ENCODE measurements at places on chromosomes 3 and 15. TPM values are rescaled to one million over a fixed set of nuclear protein-coding genes. Genes with fewer than 3 reads are reported as not detected.

- DNase-seq: no peak
These were observed 930.6 kb upstream of the SEMA6D start for GRCh38 chr15:46786590-46787285.

GRCh38 chr15:89863918-89864317, 29.9 kb downstream of the AP3S2 start:
- no peak for DNase-seq

DNA sequence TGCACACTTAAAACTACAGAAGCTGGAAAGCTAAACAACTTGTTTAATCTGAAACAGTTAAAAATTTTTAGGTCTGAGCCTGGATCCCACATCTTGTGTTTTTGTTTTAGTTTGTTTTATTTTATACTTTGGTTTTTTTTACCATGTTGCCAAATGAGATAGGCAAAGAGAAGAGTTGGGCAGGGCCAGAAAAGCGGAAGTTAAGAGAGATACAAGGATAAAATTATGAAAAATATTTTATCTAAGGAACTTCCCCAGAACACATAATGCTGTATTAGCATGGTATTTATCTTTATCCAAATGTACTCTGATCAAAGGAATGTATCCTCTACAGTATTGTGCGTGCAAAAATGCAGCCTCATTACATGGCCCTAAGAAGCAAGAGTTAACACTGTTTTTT, 50.7 kb downstream of the PROS1 start:
- DNase-seq: no peak

GRCh38 chr15:87753539-87753938, 503.0 kb downstream of the NTRK3 start:
- no peak for DNase-seq

GRCh38 chr15:93088981-93089726, at the start of gene RGMA:
TSS of gene RGMA (minus strand) at chr15:93089211. CDS start at chr15:93088932, 279 bp downstream.
- no peak for DNase-seq

DNA sequence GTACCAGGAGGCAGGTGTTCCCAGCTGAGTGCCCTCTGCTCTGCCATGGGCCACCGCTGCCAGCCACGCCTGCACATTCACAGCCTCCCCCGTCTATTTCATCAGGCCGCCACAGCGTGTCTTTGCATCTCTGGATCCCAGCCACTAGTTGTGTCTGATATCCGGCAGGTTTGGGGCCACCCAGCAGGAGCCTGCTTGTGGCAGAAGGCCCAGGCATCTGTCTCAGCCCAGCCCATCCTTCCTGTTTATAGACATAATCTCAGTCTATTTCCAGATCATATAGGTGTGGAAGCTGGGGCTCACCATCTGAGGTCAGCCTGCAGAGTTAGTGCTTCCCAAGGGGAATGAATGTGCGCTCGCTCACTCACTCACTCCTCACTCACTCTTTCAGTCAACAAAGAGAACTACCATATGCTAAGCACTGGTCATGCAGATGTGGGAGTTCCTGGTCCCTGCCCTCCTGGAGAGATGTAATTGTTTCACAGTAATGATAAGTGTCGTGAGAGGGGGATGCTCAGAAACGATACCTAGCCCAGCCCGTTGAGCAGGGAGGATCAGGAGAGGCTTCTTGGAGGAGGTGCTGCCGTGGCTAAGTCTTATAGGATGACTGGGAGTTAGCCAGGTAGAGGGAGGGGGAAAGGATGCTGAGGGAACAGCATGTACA, 60.6 kb downstream of the FGD5 start:
- peak; percentile 57 for DNase-seq

DNA sequence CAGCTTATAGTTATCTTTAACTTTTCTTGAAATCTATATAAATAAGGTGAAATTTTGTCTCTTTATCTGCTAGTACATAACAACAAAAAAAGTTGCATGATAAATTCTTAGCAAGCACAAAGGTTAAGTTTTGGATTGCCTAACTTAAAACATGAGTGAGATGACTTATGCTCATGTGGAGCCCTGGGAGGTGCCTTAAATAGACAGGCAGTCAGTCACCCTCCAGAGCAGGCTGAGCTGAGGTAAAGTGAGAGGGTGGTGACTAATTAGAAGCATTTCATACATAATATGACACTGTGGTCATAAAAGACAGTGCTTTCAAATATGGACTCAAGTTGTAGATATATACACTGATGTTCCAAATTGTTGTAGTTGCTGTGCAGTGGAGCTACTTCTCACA, 14.6 kb upstream of the MME start:
- no peak for DNase-seq

DNA sequence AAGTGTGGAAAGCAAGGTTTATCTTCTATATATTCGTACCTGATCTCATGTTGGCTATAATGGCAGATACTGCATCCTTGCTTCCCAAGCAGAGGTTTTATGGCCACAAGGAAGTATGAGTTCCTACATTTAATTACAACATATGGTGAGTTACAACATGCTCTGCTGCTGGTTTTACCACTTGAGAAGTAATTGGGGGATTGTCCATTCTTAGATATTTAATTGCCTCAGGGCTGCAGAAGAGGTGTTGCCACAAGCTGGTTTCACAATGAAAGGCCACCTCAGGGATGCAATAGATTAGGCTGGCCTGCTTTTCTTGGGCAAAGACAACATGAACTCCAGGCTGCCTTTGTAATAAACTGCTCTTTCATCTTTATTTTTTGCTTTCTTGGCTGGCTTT, 48.6 kb downstream of the RAP2B start:
- no peak for DNase-seq

DNA sequence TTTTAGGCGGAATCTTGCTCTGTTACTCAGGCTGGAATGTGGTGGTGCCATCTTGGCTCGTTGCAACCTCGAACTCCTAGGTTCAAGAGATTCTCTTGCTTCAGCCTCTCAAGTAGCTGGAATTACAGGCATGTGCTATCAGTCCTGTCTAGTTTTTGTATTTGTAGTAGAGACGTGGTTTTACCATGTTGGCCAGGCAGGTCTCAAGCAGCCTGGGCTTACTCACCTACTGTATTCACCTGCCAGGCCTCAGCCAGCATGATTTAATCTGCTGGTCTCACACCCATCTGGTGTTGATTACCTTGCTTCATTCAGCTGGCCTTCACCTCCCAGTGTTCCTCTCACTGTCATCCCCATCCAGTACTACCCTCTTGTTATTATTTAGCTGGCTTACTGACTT, 102.0 kb downstream of the IL12A start:
- no peak for DNase-seq

DNA sequence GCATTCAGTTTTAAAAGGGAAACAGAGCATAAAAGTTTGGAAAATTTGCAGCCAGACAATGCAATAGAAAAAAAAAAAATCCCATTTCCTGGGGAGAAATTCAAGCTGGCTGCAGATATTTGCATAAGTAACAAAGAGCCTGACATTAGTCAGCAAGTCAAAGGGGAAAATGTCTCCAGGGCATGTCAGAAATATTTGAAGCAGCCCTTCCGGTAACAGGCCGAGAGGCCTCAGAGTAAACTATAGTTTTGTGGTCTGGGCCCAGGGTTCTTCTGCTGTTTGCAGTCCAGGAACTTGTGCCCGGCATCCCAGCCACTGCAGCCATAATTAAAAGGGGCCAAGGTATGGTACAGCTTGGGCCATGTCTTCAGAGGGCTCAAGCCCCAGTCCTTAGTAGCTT, 411.6 kb upstream of the BCHE start:
- DNase-seq: no peak

DNA sequence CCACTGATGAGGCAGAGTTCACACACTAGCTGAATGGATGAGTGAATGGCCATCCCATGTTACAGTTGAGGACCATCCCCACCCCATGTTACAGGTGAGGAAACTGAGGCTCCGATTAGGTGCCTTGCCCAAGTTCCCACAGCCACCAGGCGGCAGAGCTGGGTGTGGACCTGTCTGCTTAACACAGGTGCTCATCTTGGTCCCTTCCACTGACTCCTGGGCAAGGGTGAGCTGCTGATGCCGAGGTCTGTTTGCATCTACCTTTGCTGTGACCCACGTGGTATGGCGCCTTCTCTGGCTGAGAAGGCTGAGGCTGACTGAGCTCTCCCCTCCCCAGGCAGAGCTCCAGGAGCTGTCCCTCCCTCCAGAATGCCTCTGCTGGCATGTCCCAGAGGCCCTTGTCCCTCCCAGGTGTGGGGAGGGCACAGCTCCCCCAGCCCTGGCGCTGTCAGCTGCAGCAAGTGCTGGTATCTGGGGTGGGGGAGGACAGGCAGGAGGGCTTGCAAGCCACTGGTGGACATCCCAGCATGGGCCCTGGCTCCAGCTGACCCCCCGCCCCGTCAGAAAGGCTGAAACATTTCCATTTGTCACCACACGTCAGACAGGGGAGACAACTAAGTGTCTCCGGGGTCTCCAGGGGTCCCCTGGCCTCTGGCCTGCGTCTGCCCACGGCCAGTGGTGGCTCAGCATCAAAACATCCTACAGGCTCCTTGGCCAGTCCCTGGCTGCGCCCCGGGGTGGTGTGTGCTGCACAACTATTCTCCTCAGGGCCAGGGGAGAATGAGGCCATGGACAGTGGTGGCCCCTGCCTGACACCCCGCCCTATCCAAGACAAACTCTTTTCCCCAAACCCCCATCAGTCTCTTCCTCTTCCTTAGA, 105.4 kb downstream of the ADCY5 start:
- peak; percentile 85 for DNase-seq

DNA sequence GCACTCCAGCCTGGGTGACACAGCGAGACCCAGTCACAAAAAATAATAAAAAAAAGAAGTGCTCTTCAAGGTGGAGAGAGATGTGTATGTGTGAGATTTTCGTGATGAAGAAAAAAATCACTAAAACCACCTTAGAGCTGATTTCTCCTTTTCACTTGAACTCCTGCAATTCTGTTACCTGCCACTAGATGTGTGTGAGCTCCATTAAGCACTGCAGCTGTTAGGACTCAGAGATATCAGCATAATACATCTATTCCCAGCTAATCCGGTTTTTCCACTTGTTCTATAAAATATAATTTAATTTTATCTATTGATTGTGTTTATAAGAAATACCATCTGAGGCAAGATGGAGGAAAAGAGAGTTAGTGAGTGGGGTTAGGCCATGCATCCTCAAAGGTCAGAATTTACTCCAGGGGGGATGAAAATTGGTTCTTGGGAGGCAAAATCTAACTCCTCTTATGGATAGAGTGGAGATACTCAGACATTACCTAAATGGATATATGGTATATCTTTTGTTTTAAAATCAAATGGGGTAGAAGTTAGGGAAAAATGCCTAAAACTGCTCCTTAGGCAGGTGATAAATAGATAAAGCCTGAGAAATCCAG, 152.7 kb downstream of the IL20RB start:
- no peak for DNase-seq

GRCh38 chr15:55241186-55241585, 44.4 kb upstream of the RSL24D1 start:
- DNase-seq: no peak

DNA sequence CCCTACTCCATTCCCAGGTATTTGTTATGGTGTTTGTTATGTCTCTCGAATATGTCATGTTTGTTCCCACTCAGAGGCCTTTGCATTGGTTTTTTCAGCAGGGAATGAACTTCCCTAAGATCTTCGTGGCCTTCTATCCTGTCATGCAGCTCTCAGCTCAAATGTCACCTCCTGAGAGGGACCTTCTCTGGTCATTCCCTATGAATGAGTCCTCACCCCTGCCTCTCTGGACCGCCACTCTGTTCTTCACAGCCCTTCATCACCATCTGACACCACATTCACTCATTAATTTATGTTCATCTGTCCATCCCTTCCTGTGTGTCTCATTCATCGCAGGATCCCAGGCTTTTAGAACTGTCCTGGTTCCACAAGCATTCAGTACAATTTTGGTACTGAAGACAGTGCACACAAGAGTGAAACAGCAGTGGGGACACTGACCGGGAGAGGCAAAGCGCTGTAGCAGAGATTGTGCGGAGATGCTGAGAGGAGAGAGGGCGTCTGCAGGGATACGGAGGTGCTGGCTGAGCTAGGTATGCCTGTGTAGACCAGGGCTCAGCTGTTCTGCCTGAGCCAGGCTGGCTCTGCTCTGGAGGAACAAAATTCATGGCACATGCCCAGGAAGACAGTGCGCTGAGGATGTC, 132.3 kb downstream of the CHCHD6 start:
- DNase-seq: no peak

DNA sequence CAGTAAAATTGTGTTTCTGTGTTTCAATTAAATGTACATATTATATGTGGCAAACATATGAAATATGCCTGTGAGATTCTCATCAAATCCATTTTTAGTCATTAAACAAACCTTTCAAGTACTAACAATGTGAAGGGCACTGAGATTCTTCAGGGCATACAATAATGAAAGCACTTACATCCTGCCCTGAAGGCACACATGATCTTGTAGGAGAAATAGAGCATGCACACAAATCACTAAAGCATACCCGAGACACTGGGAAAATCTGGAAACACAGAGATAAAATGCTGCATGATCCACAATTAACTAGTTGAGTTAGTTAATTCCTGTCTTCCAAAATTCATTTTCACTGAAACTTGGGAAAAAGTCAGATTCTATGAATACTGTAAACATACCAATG, 810.5 kb upstream of the NECTIN3 start:
- no peak for DNase-seq

- DNase-seq: no peak
These were observed 290.4 kb upstream of the STT3B start for GRCh38 chr3:31242026-31242960.

DNA sequence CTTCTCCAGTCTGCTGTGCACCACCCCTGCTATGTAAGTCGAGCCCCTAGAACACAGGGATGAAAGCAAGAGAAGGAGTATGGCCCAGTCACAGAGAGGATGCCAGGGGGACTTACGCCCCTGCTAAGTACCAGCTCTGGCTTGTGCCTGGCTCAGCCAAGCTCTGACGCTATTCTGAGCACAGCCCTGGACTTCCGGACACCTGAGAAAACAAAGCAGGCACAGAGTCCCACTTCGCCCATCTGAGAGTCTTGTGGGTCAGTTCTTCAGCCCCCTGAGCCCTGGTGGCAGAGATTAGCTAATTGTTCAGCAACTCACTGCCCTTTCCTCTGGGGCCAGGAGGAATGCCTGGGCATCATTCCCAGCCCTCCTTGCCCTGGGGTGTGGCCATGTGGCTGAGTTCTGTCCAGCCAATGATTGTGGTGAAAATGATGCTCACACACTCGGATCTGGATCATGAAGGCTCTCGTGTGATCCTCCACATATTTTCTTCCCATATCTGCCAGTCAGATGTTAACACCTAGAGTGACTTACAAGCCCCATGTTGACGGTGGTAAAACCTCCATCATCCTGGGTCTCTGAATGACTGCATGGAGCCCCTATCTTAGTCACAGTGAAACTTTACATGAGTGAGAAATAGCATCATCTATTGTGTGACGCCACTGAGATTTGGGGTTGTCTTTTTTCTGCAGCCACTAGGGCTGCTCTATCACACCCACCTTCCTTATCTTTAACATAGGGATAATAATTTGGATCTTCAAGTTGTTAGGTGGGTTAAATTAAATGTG, 105.7 kb downstream of the TPRA1 start:
- no peak for DNase-seq

The C3orf20 gene
- not detected for total RNA-seq

The GOLGA8O gene
- 2.4 TPM for total RNA-seq

The C3orf49 gene
- total RNA-seq: not detected

The SSUH2 gene
- 0.62 TPM for total RNA-seq

The PLSCR4 gene
- 30.1 TPM for total RNA-seq

The RPL32 gene
- 1,089 TPM for total RNA-seq

The CLDN18 gene
- not detected for total RNA-seq

The XCR1 gene
- total RNA-seq: not detected

The AHSG gene
- total RNA-seq: not detected

The SOX14 gene
- not detected for total RNA-seq

The CA12 gene
- 0.86 TPM for total RNA-seq

The AADACL2 gene
- total RNA-seq: not detected

The ADGRG7 gene
- total RNA-seq: not detected
